ENCODE measurements at places on chromosomes 5 and 9.

- peak overlapping the region; percentile 97 for H3K4me3 ChIP-seq
- H3K36me3 ChIP-seq: peaks cover 44% of the 10 kb centered on the region
- no peak for DNase-seq
- H3K4me1 ChIP-seq: peaks cover 11% of the 10 kb centered on the region
- peak overlapping the region; percentile 91 for H3K27ac ChIP-seq
- H3K27me3 ChIP-seq: peaks cover 15% of the 10 kb centered on the region
Measured at GRCh38 chr5:93584596-93585040, 1.6 kb downstream of the NR2F1 start.

- H3K36me3 ChIP-seq: no peaks in the 10 kb centered on the region
- no peak overlapping the region for H3K4me3 ChIP-seq
- no peaks in the 10 kb centered on the region for H3K27me3 ChIP-seq
- no peak overlapping the region for H3K27ac ChIP-seq
- peaks cover 2% of the 10 kb centered on the region for H3K4me1 ChIP-seq
- peak; percentile 68 for DNase-seq
Measured at GRCh38 chr9:115524453-115525059, 406.6 kb upstream of the TNC start.

GRCh38 chr9:4117835-4118610 is 181.8 kb downstream of the GLIS3 start:
- H3K4me3 ChIP-seq: no peak overlapping the region
- no peaks in the 10 kb centered on the region for H3K36me3 ChIP-seq
- H3K27me3 ChIP-seq: no peaks in the 10 kb centered on the region
- DNase-seq: no peak

GRCh38 chr5:75037106-75037505 is 15.3 kb downstream of the GCNT4 start:
- no peaks in the 10 kb centered on the region for H3K27me3 ChIP-seq
- no peaks in the 10 kb centered on the region for H3K4me1 ChIP-seq
- H3K4me3 ChIP-seq: no peak overlapping the region
- DNase-seq: no peak
- H3K36me3 ChIP-seq: no peaks in the 10 kb centered on the region

GRCh38 chr5:119078861-119079260 is 8.0 kb downstream of the DMXL1 start:
- H3K4me3 ChIP-seq: no peak overlapping the region
- no peak for DNase-seq
- no peaks in the 10 kb centered on the region for H3K27me3 ChIP-seq
- peaks cover 2% of the 10 kb centered on the region for H3K4me1 ChIP-seq

Data from neuronal stem cell (in vitro differentiated cells).